ENCODE measurements at places on chromosomes 6 and 20.

GRCh38 chr6:78810146-78810545, 57.2 kb upstream of the IRAK1BP1 start:
- peak; percentile 21 for DNase-seq

- no peak for DNase-seq
These were observed 14.6 kb upstream of the BLCAP start for GRCh38 chr20:37542281-37542680.

- no peak for DNase-seq
These were observed 105.6 kb downstream of the PREX1 start for GRCh38 chr20:48722002-48722731.

- DNase-seq = no peak
These were observed 51.0 kb downstream of the OR2B6 start for GRCh38 chr6:28008053-28008452.

- DNase-seq = no peak
These were observed 357.0 kb downstream of the LAMA2 start for GRCh38 chr6:129239825-129240491.

GRCh38 chr6:1624058-1624850, 14.5 kb downstream of the FOXC1 start:
- peak; percentile 12 for DNase-seq

Measured in ACHN (cell line).